Right lobe of liver (tissue), 6 donors: ENCODE measurements at places on chromosomes 5 and 9. TPM values are rescaled to one million over a fixed set of nuclear protein-coding genes. Genes with fewer than 3 reads are reported as not detected.
A peak's percentile ranks its signal among the peaks of the same experiment; 100 is the strongest.

Gene IL7R
- total RNA-seq = 3.0 TPM

Gene SSBP2
- total RNA-seq = 4.5 TPM

Gene PHF24
- total RNA-seq = not detected

Gene PCDHB2
- 0.19 TPM for total RNA-seq

- no peak for DNase-seq
Measured at GRCh38 chr5:134248256-134248655, 22.4 kb upstream of the PPP2CA start.

DNA sequence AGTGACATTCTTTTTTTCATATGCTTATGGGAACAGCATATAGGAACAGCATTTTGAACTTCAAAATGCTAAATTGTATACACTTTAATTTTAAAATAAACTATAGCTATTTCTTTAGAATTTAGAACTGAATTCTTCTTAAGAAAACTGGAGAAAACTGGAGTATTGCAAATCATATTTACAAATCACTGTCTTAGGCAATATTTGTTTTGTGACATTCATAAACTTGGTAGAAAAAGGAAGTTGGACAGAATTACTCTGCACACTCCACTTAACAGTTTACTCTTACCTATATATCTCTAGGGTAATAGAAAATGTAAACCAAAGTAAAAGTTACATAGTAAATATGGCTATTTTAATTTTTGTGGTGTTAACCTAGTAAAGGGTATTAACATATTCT lies 3.1 kb downstream of the DMRTA1 start:
- no peak for DNase-seq

DNA sequence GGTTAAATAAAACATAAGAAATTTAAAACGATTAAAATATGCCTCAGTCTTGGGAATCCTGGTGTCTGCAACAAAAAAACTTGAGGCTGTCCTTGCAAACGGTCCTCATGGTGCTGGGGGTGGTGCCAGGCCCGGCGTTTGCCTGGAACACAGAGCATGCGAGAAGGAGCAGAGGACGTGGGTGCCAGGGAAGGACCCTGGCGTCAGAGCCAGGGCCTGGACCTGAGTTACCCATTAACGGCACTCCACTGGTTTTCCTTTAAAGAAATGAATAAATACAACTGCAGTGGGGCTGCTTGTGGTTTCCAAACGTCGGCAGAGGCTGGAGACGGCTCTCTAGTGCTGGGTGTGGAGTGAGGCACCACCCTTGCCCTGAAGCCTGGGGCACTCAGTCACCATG lies at the start of gene SLC6A18:
SLC6A18 (plus strand) TSS at position 301 of the 400 bp plus-strand sequence; CDS start at position 398, 97 bp downstream.
- DNase-seq = no peak

Gene ADRA1B
- 9.3 TPM for total RNA-seq

Gene ANKRD18B
- total RNA-seq = not detected

DNA sequence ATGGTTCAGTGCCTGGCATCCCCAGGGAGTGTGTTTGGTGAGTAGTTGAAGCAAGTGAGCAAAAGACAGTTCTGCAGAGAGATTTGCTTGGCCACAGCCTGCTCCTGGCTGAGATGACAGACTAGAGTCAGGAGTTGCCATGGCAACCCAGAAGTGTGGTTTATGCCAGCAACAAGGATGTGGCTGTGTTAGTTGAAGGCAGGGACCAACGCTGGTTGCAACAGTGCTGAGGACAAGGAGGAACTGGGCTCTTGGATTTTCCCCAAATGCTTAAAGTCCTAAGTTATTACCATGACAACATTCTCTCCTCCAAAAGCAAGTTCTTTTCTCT lies 2.7 kb downstream of the NXNL2 start:
- DNase-seq = no peak

Gene FBXW11
- 30.7 TPM for total RNA-seq

DNA sequence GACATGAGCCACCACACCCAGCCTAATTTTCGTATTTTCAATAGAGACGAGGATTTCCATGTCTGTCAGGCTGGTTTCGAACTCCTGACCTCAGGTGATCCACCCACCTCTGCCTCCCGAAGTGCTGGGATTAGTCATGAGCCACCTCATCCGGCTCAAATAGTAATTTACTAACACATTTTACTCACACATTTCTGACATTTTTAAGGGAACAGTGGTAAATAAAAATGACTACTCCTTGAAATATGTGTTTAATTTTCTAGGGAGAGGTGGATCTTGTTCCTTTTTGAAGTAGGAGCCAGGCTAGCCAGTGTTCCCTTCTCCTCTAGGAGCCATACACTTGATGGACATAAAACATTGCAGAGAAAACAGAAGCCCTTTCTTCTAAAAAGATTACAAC lies 55.2 kb upstream of the ERBIN start:
- DNase-seq = no peak

DNA sequence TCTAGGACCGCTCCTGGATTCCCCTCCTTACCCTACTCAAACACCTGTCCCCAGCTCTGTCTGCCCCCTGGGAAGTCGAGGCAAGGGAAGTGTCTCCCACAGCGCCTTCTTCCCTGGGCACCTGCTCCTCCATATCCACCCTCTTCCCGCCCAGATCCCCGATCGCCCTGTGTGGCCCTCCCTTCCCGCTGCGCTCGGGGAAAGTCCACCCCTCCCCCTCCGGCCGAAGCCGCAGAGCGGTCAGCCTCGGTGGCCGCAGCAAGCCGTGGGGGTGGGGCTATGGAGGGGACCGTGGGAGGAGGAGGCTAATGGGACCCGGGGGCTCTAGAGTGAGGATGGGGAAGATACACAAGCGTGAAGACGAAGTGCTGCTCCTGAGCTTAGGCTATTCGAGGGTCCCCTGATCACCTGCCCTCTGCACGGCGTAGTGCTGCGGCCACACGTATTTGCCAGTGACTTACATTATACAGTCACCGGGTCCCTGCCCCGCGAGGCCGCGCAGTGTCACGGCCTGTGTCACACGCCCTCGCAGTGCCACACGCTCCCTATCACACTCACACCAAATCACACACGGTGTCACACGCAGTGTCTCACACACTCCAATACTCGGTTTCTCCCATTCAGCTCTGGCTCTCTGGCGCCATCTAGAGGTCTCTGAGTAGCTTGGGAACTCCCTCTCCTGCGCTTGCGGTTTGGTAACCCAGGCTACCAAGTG lies 658 bp upstream of the PCDH1 start:
- DNase-seq = peak; percentile 92

Gene WHRN
- 2.2 TPM for total RNA-seq

Gene MAMDC4
- 5.7 TPM for total RNA-seq

- DNase-seq = no peak
Measured at GRCh38 chr5:72377910-72378638, 57.9 kb downstream of the PTCD2 start.

Gene IL13
- total RNA-seq = not detected

DNA sequence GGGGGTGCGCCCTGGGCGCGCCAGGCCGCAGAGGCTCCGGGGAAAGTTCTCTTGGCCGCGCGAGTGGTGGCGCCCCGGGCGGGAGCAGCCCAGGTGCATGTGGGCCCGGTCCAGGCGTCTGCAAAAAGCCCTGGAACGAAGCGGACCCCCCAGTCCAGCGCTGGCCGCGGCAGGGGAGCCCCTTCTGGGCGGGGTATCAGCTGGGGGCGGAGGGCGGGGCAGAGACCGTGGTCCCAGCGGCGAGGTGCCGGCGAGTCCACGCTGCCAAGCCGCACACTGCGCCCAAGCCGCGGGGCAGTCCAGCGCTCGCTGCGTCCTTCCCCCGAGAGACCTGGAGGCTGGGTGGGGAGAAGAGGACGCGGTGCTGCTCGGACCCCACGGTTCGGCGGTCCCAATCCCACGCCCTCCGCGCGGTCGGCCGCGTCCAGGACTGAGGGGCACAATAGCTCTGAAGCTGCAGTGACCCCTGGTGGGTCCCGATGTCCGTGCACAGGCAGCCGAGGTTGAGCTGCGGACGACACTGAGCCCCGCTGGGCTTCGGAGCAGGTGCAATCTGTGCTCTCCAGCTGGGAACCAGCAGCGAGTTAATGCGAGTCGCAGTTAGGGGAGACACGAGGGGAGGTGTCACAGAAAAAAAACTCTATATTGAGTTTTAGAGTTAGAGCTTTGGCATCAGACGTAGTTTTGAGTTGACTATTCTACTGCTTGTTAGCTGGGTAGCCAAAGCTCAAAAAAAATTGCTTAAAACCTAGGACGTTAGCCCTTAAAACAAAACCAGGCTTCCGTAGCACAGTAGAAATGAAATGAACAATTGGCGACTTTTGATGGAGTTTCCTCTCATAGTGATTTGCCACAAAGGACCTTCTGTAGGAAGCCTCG lies 1.1 kb upstream of the EPB41L4A start:
- DNase-seq = peak; percentile 82

Gene HMCN2
- 1.1 TPM for total RNA-seq

GRCh38 chr5:51396797-51397196 lies 13.5 kb downstream of the ISL1 start:
- no peak for DNase-seq

DNA sequence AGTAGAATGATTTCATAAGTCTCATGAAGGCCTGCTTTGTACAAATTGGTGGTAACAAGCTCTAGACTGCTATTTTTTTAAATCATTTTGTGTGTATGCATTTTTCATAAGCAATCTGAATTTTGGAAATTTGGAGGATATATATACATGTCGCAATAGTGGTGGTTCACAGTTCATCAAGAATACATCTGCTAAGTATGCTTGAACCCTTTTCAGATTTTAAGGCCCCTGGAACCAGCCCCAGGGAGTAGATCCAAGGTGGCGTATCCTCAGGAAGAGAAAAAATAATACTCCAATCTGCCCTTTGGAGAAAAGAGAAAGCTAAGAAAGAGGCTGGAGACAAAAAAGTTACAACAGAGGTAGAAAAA lies 141.6 kb downstream of the HINT1 start:
- DNase-seq = no peak

Gene CCL27
- not detected for total RNA-seq

GRCh38 chr9:38362852-38363588 lies 29.5 kb upstream of the ALDH1B1 start:
- DNase-seq = peak; percentile 47

Gene IFNA13
- not detected for total RNA-seq

DNA sequence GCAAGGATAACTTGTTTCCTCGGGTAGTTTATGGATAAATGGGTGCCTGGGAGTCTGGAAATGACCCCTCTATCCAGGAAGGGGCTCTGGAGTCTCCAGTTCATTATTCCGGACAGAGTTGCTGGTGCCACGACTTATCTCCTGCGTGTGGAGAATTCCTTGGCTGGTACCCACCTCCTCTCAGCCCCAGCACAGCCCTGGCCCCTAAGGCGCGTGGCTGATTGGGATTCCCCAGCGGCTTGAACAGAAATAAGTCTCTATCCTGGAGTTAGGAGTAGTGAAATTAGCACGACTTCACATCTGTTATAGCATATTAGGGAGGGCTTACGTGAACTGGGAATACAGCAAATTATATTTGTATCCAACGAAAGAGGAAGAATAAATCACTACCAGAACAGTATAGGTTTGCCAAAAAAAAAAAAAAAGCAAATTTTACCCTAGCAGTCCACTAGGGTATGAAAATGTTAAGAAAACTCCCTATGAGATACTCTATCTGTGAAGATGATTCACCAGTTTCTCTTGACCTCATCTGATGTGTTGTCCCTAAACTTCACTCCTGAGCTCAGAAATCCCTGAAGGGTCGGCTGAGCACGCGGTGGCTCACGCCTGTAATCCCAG lies 172.5 kb upstream of the OTULINL start:
- no peak for DNase-seq

- DNase-seq = no peak
Measured at GRCh38 chr9:23006127-23006526, 559.5 kb downstream of the DMRTA1 start.

Gene PCDHB10
- total RNA-seq = 0.12 TPM

Gene SPAAR
- 0.95 TPM for total RNA-seq

Gene SLC34A1
- 3.4 TPM for total RNA-seq

DNA sequence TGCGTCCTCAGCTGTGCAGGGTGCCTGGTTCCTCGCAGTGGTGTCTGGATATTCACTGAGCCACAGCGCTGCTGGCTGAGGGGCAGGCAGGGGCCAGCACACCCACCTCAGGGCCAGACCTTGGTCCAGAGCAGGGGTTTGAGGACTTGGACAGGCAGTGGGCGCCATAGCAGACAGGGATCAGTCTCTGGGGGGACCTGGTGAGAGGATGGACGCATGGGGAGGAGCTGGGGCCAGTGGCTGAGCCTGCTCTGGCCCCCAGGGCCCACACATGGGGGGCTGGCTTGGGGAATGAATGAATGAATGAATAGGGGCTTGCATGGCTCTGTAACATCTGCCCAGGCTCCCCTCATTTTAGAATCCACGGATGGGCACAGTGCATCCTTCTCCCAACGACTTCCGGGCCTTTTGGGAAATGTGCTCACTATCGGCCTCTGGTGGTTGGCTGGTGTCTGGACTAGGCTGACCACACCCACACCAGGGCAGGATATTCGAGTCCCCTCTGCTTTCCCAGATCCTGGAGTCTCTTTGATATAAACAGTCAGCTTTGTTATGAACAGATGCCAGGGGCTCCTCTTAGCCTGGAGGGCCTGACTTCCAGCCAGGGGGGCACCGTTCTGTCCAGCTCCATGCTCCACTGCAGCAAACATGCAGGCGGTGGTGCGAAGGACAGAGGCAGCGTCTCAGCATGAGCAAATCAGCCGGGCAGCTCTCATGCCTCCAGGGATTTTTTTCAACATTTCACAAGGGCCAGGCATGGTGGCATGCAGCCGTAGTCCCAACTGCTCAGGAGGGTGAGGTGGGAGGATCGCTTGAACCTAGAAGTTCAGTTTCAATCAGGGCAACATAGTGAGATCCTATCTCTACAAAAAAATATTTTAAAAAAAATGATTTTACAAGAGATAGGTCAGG lies 62.6 kb downstream of the NEK6 start:
- peak; percentile 77 for DNase-seq

DNA sequence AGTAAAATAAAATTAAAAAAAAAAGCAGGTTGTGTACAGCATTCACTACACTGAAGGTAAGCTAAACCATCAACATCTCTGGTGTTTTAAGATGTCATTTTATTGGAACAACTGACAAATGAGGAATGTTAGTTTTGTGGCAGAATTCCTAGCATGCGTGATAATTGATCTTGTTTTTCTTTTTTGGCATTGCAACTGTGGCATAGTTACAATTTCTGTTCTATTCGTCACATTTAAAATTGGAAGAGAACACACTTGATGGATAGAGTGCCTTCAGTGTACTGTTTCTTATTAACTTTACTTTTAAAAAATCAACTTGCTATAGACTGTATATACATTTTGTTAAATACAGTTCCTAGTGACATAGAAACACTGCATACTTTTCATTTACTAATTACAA lies 43.6 kb upstream of the TNFSF15 start:
- no peak for DNase-seq

DNA sequence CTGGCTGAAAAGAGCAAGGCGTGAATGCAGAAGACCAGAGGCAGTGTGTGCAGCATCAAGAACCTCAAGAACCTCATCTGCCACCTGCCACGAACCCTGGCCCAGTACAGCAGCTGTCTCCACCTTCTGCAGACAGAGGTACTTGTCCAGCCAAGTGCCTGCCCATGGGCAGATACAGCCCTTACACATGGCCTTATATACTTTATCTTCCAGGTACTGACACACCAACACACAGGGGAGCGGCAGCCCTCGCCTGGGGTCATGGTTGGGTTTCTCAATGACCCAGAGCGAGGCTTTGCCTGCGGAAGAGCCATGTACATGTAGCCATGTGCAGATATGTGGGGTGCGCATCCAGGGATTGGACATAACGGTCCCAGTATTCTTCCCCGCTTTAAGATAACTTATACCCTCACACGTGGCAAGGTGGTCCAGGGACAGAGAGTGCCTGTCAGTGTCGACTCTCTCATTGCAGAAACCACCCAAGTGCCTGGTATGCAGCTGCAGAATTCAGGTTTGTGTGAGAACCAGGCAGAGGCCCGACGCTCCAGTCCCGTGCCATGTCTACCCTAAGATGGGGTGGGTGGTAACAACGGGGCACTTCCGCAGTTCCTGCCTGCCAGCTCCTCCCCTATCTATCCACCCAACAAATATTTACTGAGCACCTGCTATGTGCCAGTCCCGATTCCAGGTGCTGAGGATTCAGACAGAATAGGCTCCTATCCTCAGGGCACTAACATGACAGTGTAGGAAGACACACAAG lies 206.9 kb downstream of the FSTL4 start:
- DNase-seq = no peak

Gene PCDHA7
- total RNA-seq = not detected
